ENCODE measurements at places on chromosomes 3 and 15.

DNA sequence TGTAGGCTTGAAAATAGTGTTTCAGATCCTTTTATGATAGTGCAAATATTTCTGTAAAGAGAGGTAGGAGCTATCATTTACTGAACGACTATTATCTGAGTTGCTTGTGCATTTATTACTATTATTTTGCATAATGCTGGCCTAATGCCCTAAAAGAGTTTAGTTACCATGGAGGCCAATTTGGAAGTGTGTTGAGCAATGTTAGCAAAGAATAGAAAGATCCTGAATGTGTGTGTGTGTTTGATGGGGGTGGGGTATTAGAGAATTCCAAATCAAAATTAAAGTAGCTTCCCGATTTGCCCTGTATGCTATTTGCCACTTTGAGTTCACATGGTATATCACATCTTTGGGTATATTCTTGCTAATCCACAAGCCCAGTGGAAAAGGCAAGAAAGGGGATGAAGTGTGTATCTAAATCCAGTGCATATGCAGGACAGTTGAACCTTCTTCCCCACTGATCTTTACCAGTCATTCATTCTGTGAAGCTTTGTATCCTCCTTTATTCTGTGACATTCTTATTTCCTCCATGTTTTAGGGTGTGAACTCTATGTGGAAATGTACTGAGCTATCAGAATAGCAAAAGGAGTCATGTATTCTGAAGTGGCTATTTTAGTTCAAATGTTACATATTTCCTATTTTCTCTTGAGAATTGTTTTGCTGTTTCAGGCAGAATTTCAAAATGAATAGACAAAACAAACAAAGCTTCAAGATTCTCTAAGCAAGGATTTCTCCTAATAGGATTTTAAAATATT is 45.7 kb upstream of the PLSCR5 start:
- DNase-seq, result no peak

GRCh38 chr15:92273723-92274122 is 120.0 kb upstream of the ST8SIA2 start:
- DNase-seq, result no peak

DNA sequence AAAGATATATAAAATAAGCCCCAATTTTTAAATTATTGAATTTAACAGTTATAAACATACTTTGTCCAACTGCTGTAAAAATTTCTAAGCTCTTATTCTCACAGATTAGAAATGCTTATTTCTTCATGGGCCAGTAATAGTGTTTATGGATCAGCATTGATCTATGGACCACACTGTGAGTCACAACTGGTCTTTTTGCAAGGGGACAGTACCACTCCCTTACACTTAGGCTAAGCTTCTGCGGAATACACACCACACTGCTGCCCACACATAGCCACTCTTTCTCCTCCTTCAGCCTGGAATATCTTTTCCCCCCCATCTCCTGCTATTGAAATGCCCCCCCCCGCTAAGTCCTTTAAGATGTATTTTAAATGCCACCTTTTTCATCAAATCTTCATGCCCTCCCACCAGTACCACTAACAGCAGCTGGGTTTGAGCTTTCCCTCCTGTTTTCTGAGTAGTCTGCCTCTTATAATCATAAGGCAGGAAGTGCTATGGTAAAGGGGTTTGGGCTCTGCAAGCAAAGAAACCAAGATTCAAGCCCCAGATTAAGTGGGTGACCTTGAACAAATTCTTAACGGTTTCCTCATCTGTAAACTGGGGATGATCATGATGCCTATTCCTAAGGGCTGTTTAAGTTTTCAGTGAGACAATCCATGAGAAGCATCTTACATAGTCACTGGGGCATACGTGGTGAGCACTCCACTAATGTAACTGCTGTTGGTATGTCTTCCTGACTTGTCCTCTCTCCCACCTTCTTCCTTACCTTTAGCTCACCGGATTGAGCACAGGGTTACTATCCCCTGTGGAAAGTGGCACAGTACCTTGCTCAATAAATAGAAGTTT is 69.2 kb downstream of the DCUN1D1 start:
- DNase-seq, result no peak

- no peak for DNase-seq
Measured at GRCh38 chr3:34155666-34156065, 357.2 kb downstream of the PDCD6IP start.

GRCh38 chr3:43856761-43857160 is 166.0 kb downstream of the ABHD5 start:
- DNase-seq, result no peak

DNA sequence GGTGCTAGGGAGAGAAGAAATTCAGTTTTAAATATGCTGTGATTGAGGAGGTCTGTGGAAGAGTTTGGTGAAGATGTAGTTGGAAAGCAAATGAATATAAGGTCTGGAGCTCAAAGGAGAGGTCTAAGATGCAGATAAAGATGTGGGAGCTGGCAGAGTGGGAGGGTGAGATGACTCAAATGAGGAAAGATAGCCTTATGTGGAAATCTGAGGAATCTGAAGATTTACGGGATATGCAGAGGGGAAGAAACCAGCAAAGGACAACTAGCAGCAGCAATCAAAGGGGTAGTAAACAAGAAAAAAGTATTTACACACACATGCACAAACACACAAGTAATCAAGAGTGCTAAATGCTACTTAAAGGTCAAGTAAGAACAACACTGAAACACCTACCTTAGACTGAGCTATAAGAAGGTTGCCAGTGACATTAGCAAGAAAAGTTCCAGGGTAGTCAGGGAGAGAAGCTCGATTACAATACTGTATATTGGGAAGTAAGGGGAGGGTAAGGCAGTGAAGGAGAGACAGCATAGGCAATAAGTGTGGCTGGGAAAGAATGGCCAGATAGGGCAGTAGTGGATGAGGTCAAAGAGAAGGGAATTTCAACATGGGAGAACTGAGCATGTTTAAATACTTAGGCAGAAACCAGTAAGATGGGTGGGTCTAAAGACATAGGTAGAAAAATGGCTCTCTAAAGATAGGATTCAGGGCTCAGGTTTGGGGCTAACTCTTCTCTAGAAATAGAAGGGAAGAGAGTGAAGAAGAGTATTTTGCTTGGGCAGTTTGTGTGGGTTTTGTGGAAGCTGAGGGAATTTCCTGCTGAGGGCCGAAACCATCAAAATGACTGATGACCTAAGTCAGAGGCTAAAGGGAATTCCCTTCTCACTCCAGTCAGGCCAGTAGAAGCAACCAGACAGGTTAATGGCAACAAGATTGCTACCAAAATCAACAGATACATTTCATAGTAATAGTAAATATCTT is 8.9 kb downstream of the CMTM6 start:
- DNase-seq, result no peak

- DNase-seq, result no peak
Measured at GRCh38 chr3:171284308-171285075, 175.7 kb downstream of the TNIK start.

DNA sequence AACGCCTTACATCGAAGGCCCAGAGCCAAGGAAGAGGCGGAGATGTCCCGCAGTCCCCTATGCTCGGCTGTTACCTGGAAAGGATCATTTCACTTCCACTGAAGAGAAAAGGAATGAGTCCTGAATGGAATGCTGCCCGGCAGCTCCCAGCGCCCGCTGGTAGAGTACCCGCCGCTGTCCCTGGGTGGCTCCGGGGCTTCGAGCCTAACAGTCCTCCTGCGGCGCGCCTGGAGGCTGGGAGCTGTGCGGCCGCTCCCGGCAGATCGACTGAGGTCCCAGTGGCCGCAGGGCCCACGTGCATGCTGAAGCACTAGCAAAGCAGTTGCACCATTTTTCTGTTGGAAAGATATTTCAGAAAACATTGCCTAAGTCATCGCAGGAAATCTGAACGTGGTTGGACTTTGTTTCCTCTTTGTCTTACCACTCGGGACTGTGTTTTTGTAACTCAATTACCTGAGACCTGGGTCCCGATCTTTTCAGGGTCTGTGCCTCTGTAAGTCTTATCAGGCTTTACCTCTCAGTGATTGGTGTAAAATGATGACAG is 984 bp downstream of the RNU6-1 start:
- DNase-seq, result no peak

DNA sequence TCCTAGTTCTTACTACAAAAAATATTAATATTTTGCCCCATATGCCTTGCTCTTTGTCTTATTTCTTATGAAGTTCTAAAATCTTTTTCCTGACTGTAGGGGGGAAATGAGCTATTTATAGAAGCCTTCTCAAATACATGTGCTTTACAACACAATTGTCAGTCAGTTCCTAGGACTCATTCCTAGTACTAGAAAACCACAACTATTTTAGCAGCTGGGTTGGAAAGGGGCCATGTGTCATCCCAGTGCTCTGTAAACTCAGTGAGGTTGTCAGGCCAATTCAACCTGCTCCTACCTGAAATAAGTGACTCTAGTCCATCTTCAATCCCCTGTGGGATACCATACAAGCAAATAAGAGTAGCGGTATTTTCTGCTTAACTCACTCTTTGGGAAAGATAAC is 153.8 kb downstream of the ULK4 start:
- no peak for DNase-seq

GRCh38 chr3:42509111-42509510 is 6.7 kb downstream of the VIPR1 start:
- no peak for DNase-seq

DNA sequence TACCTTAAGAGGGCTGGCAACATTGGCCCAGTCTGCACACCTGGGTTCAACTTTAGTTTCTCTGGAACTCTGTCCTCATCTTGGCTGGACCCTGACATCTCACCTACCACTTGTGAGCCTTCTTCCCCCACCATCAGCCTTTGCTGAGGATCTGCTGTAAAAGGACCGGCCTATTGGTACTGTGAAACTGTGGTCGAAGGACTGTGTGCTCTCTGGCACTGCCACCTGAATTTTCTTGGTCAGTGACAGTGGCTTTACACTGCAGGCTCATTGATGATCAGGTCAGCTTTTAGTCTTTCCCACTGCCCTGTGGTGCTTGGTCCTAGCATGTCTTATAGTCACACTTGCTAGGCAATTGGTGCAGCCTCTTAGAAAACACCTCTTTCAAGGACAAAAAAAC is 86.9 kb downstream of the PEX5L start:
- DNase-seq, result no peak

GRCh38 chr3:73235768-73236167 is 174.3 kb downstream of the EBLN2 start:
- DNase-seq, result no peak
